ENCODE measurements at places on chromosomes 5 and 9. TPM values are rescaled to one million over a fixed set of nuclear protein-coding genes. Genes with fewer than 3 reads are reported as not detected.
A peak's percentile ranks its signal among the peaks of the same experiment; 100 is the strongest.

Gene ANKDD1B
- total RNA-seq = 0.93 TPM

Gene GPR151
- total RNA-seq = not detected

- H3K36me3 ChIP-seq = no peaks in the 10 kb centered on the region
- peak; percentile 69 for DNase-seq
- peaks cover 30% of the 10 kb centered on the region for H3K4me1 ChIP-seq
Observed at GRCh38 chr9:124780060-124780756, 3.3 kb downstream of the OLFML2A start.

DNA sequence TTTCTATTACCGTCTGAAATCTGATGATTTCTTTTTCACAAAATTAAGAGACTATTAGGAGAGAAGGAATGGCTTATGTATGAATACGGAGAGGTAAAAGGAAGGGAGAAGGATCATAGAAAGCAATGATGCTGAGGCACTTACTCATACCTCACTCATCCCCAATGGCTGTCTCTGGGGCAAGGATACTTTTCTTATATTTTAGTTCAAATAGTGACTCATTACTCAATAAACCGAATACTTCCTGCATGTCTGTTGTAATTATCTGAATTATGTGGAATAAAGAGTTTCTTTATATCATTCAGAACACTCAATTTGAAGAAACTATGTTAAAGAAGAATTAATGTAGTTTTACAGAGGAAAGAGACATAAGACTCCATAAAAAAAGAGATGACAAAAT lies 284.5 kb upstream of the NUDT12 start:
- no peaks in the 10 kb centered on the region for H3K27me3 ChIP-seq
- no peak for DNase-seq
- H3K4me1 ChIP-seq = no peaks in the 10 kb centered on the region
- no peaks in the 10 kb centered on the region for H3K36me3 ChIP-seq
- no peak overlapping the region for H3K4me3 ChIP-seq
- H3K27ac ChIP-seq = no peak overlapping the region

GRCh38 chr9:131627648-131628458 lies 82.5 kb downstream of the PRRT1B start:
- H3K4me1 ChIP-seq = peaks cover 25% of the 10 kb centered on the region
- no peak for DNase-seq
- peak overlapping the region; percentile 69 for H3K27ac ChIP-seq
- H3K36me3 ChIP-seq = peaks cover 16% of the 10 kb centered on the region

Gene NHP2
- 136 TPM for total RNA-seq

- no peaks in the 10 kb centered on the region for H3K36me3 ChIP-seq
- H3K27me3 ChIP-seq = peaks cover 10% of the 10 kb centered on the region
- no peaks in the 10 kb centered on the region for H3K4me1 ChIP-seq
- H3K27ac ChIP-seq = no peak within 1 kb of the TSS
- no peak within 1 kb of the TSS for H3K4me3 ChIP-seq
Observed at GRCh38 chr9:110208031-110208430, at the start of gene C9orf152. Gene C9orf152, minus strand, starts transcription at chr9:110208159. Its CDS starts 580 bp downstream, at chr9:110207579.

GRCh38 chr5:41112486-41113455 lies 41.6 kb upstream of the MROH2B start:
- no peak overlapping the region for H3K27ac ChIP-seq
- DNase-seq = no peak
- no peak overlapping the region for H3K4me3 ChIP-seq
- H3K27me3 ChIP-seq = no peaks in the 10 kb centered on the region
- no peaks in the 10 kb centered on the region for H3K36me3 ChIP-seq

Gene CRHBP
- total RNA-seq = 0.14 TPM

- H3K4me1 ChIP-seq = no peaks in the 10 kb centered on the region
- peaks cover 33% of the 10 kb centered on the region for H3K36me3 ChIP-seq
- H3K27me3 ChIP-seq = no peaks in the 10 kb centered on the region
- H3K4me3 ChIP-seq = no peak overlapping the region
- no peak for DNase-seq
Observed at GRCh38 chr5:78221964-78222451, 72.5 kb downstream of the AP3B1 start.

Gene SHOC1
- total RNA-seq = not detected

Gene PCDHB16
- total RNA-seq = 6.9 TPM

- peaks cover 22% of the 10 kb centered on the region for H3K4me1 ChIP-seq
- H3K4me3 ChIP-seq = no peak overlapping the region
- no peak overlapping the region for H3K27ac ChIP-seq
Observed at GRCh38 chr9:130483371-130483971, 38.7 kb downstream of the ASS1 start.

Gene ECM2
- total RNA-seq = 0.24 TPM
